ENCODE measurements at places on chromosomes 1 and 21. TPM values are rescaled to one million over a fixed set of nuclear protein-coding genes. Genes with fewer than 3 reads are reported as not detected.

GRCh38 chr21:35053356-35054096 is 4.4 kb upstream of the RUNX1 start:
- DNase-seq, result no peak

DNA sequence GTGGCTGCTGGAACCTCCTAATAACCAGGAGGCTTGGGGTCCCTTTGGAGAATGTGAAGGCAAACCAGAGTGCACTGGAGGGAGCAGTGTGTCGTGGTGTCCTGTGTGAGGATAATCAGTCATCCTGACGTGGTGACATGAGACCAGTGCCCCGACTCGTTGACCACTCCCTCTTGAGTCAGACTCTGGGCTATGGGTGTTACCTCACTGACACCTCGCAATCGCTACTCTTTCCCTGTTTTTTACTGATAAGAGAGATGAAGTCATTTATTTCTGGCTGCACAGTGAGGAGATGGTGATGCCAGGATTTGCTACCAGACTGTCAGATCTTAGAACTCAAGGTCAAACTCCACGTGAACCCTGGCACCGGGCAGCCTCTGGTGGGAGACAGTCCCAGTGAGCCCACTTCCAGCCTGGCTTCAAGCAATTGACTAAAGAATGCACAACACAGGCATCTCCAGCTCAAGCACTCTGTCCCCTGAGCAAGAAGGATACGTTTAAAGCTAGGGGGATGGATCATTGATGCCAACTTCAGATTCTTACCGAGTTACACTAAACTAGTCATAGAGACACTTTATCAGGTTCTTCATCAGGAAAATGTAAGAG is 30.3 kb downstream of the UBASH3A start:
- DNase-seq, result no peak

- DNase-seq, result no peak
Measured at GRCh38 chr1:38444770-38445442, 398.3 kb upstream of the POU3F1 start.

DNA sequence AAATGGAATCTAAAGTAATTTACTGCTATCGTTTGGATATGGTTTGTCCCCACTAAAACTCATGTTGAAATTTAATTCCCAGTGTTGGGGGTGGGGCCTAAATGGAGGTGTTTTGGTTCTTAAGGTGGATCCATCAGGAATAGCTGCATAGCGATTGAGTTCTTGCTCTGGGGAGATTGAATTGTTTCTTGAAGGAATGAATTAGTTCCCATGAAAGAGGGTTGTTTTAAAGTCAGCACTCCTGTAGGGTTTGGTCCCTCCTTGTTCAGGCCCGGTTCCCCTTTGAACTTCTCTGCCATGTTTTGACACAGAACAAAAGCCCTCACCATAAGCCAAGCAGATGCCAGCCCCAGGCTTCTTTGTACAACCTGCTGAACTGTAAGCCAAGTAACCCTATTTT is 170.9 kb downstream of the COL11A1 start:
- no peak for DNase-seq

DNA sequence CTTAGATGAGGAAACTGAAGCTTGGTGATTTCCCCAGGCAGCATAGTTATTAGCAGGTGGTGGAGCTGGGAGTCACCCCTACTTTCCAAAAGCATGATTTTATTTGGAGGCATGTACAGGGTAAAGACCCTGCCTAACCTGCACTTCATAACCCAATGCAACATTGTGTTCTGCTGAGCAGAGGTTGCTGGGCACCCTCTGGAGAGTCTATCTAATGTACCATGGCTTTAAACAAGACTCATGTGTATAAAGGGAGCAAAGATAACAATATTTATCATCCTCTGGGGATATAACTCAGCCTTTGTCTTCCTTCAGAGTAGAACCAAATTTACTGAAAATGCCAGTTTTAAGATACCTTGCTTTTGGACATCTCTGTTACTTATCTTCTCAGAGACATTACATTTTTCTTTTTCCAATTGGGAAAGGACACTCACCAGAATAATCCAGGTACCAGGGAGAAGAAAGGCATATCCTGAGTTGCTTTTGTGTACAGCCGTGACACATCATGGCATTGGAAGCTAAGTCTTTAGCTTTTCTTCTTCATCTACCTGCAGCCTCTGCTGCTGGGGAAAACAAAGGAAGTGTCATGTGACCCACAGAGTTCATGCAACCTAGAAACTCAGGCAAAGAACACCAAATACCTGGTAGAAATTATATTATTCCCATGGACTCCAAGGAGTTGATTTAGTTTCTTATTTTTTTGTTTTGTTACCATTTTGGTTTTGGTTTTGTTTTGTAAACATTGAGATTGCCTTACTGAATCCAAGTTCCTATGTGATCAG is 39.6 kb downstream of the ELAVL4 start:
- no peak for DNase-seq

- DNase-seq, result no peak
Measured at GRCh38 chr1:201741763-201742342, 87.1 kb upstream of the IPO9 start.

- no peak for DNase-seq
Measured at GRCh38 chr21:40253112-40253511, 385.9 kb downstream of the PCP4 start.

TNNI3K gene
- total RNA-seq, result 1.1 TPM

SPATA21 gene
- total RNA-seq, result not detected

- DNase-seq, result no peak
Measured at GRCh38 chr21:34845521-34846451, 177.0 kb downstream of the CLIC6 start.

ALX3 gene
- total RNA-seq, result not detected

GRCh38 chr1:9352377-9353134 is 59.9 kb downstream of the SPSB1 start:
- DNase-seq, result no peak

KRTAP21-2 gene
- not detected for total RNA-seq

DNA sequence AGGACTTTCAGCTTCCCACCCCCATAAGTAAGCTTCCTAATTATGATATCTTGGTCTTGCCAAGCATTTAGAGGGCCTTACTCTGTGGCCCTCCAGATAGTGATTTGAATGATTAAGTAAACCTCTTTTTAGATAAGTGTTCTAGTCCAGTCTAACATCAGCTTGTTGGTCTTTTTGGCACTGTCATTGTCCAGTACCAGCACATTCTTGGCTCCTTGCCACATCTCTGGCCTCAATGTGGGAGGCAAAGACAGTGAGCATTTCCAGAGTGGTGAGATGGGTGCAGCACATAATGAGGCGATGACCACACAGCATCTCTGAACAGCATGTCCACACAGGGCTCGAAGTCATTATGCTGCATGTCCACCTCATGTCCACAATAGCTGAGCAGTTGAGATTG is 6.1 kb downstream of the CAPZA1 start:
- DNase-seq, result no peak

GRCh38 chr1:223338811-223339746 is 24.9 kb downstream of the SUSD4 start:
- DNase-seq, result no peak

- no peak for DNase-seq
Measured at GRCh38 chr1:1048765-1049164, 25.3 kb downstream of the RNF223 start.

DNA sequence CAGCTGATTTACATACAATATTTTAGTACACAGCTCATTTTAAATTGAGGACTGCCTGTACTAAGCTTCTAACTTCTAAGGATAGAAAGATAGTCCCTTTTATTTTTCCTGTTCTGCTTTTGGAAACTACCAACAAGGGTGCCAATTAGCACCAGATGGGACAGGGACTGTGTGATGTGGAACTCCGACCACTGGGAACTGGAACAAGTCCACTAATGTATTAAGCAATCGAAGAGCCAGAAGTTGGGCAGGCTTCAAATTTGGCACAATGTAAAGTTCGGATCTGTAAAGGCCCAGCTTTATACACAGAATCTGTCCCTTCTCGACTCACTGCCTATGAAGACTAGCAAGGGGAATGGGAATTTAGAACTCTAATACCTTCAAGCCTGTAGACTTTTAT is 149.3 kb downstream of the ZC3H11B start:
- DNase-seq, result no peak

F13B gene
- not detected for total RNA-seq

FCRL2 gene
- total RNA-seq, result not detected

DNA sequence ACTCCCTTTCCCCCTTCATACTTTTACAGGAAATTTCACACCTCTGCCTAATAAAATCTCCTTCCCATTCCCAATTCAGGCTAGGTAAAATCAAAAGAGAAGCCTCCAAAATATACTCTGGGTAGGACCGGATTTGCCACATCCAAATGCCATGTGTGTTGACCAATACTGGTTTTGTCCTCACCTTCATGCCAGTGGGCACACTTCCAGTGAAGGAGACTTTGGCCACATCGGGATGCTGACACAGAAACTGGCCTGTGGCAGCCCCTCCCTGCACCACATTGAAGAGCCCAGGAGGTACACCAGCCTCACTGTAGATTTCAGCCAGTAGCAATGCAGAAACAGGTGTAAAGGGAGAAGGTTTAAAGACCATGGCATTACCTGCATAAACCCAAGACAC is 18.1 kb downstream of the ALDH9A1 start:
- no peak for DNase-seq

- DNase-seq, result no peak
Measured at GRCh38 chr1:222021129-222021528, 279.2 kb upstream of the DUSP10 start.

TPTE gene
- total RNA-seq, result not detected

- no peak for DNase-seq
Measured at GRCh38 chr1:94092210-94092613, 28.7 kb downstream of the ABCA4 start.

CHIA gene
- not detected for total RNA-seq

GRCh38 chr1:11229203-11229602 is 33.1 kb downstream of the MTOR start:
- DNase-seq, result no peak

DNA sequence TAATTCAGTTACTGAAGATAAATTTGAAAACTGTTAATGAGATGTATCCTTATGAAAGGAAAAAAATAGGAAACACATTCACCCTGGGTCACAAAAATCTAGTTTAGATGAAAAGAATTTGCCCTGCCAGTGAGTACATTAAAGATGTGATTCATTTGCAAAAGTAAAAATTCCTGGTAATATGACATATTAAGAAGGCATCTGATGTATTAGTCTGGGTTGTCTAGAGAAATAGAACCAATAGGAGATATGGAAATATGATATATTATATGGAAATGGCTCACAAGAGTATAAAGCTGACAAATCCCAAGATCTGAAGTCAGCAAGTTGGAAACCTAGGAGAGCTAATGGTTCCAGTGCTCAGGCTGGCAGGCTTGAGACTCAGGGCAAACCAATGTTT is 153.8 kb downstream of the MRPL39 start:
- DNase-seq, result no peak

DNA sequence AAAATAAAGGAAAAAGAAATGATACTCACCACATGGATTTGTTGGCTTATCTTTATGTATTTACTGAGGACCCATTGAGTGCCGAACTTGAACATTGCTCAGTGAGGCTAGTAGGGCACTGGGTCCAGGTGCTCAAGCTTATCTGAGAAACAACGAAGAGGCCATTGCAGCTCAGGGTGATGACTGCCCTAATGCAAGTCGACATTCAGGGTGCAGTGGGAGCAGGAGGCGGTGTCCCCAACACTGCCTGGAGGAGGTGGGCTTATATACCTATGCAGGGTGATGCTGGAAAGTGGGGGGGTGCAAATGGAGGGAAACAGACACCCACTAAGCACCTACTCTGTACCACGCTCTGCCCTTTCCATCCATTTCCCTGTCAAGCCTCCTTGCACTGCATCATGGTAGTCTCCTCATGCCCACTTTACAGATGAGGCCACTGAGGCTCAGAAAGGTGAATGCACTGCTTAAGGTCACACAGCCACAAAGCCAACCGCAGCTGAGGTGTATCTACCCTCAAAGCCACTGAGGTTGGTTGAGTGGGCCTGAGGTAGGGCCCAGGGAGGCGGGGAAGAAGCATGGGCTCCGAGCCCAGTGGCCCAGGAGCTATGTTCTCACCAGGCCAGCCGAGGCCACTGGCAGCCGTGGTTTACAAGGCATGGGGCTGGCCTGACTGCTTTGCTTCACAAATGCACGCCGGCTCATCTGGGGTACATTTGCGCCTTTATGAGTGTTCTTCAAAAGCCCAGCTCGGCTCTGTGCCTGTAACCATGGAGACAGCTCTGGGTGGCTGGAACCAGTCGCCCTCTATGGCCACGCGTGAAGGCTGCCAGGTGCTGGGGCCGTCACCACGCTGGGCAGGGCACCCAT is 103.8 kb downstream of the EPHB2 start:
- DNase-seq, result no peak

DNA sequence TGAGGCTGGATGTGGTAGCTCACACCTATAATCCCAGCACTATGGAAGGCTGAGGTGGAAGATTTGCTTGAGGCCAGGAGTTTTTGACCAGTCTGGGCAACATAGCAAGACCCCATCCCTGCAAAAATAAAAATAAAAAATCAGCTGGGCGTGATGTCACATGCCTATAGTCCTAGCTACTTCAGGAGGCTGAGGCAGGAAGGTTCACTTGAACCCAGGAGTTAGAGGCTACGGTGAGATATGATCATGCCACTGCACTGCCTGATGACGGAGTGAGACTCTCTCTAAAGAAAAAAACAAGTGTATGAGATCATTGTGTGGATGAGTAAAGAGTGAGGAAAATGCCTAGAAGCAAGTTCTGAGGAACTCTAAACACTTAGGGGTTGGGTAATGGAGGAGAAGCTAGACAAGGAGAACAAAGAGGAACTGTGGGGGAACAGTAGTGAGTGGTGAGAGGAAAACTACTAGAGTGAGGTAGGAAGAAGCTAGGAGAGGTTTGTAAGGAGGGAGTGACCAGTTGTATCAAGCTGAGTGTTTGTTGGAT is 17.0 kb downstream of the CLIC4 start:
- DNase-seq, result no peak

DNA sequence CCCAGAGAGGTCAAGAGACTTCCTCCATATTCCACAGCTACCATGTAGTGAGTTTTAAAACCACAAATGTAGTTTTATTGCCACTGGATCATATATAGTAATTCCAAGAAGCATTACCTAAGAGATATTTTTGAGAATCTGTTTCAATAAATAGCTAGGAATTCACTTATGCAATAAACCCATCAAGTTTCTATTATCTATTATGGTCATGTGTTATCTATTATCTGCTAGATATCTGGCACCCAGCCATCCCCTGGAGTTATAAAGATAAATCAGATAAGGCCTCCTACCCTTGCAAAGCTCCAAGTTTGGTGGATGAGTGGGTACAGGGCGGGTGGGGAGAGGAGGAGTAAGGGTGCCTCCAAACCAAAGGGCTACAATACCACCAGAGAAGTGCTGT is 10.3 kb upstream of the VWA5B1 start:
- DNase-seq, result no peak

DNA sequence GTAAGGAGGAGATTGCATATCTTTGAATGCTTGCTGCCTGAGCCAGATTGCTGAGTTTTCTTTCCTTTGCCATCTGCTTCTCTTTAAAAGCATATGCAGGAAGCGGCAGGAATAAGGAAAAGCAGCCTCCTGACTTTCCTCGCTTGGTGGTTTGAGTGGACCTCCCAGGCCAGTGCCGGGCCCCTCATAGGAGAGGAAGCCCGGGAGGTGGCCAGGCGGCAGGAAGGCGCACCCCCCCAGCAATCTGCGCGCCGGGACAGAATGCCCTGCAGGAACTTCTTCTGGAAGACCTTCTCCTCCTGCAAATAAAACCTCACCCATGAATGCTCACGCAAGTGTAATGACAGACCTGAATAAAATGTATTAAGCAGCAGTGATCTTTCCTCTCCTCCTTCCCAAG is 1.5 kb downstream of the CORT start:
- DNase-seq, result no peak
